ENCODE measurements at places on chromosomes 4 and X.
A peak's percentile ranks its signal among the peaks of the same experiment; 100 is the strongest.

- no peak for DNase-seq
Observed at GRCh38 chrX:14675500-14675899, 146.2 kb downstream of the GLRA2 start.

- no peak for DNase-seq
Observed at GRCh38 chr4:78414116-78414515, 137.5 kb upstream of the ANXA3 start.

GRCh38 chr4:18931643-18932377 lies 910.3 kb upstream of the LCORL start:
- no peak for DNase-seq

GRCh38 chr4:186727977-186728519 lies 4.4 kb upstream of the FAT1 start:
- no peak for DNase-seq

GRCh38 chr4:108365551-108365950 lies 196.8 kb upstream of the LEF1 start:
- no peak for DNase-seq

- DNase-seq: no peak
Observed at GRCh38 chr4:155765149-155765548, 6.3 kb downstream of the GUCY1B1 start.

DNA sequence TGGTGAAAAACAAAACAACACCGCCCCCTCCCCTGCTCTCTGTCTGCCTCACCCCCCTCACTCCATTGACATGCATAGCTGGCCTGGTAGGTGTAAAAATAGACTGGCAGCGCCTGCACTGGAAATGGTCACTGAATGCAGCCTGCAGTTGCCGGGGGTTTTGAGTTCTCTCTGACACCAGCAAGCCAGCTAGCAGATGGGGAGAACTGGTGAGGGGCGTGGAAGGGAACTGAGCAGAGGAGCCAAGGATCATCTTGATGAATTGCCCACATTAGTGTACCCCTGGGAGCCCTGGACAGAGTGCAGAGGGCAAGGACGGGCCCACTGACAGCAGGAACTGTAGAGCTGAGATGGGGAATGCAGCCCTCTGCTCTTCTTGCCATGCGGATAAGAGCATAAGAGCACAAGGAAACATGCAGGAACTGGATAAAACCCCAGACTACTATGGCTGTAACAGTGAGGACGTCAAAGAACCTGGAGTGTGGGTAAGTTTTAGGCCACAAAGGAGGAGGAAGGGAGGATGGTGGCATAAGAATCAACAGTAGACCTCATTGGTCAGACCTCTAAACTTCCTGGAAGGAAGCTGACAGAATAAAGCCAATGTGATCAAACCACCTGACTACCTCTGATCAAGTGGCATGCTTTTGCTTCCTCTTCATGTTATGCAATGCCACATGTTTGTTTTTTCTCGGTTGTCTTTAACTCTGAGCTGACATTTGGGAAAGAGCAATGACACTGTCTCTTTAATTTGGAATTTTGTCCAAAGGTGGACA lies 96.3 kb downstream of the ANK2 start:
- no peak for DNase-seq

DNA sequence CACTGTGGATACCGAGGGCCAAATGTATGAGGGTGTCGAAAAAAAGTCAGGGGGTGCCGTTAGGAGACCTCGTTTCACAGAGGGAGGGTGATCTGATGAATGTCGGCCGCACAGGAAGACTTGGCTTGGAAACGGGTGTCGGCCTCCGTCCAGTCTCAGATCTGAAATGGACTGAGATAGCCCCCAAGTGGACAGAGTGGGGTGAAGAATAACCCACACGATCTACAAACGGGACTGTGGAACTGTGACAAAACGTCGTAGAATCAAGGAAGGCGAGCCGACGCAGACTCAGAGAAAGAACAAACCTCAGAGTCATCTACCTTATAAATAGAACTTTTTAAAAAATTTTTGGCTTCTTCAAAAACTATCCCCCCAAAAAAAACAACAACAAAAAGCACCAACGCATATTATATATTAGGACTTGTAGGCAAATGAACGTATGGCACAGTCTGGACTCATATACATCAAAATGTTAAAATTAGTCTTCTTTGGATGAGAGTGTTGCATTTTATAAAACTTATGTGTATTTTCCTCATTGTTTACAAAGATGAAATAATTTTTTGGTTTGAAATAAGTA lies 63.8 kb upstream of the IRF2 start:
- peak; percentile 83 for DNase-seq

- DNase-seq: no peak
Observed at GRCh38 chr4:1035510-1035909, 24.1 kb downstream of the FGFRL1 start.

DNA sequence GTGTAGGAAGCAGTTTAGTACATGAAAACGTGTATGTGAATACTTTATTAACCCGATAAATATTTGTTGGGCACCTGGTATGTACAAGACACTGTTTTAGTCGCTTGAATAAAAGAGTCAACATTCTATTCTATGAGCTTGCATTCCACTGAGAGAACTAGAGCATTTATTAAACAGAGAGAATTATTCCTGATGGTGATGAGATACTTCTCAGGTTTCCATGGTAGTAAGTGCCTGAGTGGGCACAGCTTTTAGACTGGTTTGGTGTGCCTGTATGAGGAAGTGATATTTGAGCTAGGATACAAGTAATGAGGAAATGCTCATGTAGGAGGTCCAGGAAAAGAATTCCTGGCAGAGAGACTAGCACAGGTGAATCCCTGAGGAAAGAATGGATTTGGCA lies 94.2 kb downstream of the ATP10D start:
- no peak for DNase-seq

GRCh38 chr4:41296995-41297394 lies 40.3 kb downstream of the UCHL1 start:
- no peak for DNase-seq

- DNase-seq: no peak
Observed at GRCh38 chr4:76250962-76251361, 559 bp upstream of the FAM47E start.

GRCh38 chr4:2535376-2536192 lies 863 bp upstream of the FAM193A start:
- DNase-seq: no peak

DNA sequence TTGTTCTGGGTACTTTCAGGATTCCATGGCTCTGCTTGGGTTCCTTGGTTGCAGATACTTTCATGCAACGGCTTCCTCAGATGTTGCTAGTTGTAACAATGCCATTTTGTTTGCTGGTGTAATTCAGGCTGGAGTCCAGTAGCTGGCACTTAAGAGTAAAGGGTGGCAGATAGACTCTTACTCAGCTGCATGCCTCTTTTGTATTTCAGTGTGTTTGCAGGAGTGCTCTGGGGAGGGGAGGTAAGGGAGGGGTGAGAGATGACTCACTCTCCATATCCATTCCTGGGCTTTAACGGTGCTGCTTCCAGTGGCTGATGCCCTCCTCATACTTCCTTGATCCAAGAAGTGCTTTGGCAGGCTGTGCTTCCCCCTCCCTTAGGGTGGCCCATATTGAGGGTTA lies 155.2 kb downstream of the ZNF330 start:
- DNase-seq: peak; percentile 91

GRCh38 chr4:159227378-159227777 lies 124.5 kb downstream of the RAPGEF2 start:
- peak; percentile 56 for DNase-seq

GRCh38 chr4:173556398-173557131 lies 26.5 kb upstream of the HAND2 start:
- DNase-seq: no peak

DNA sequence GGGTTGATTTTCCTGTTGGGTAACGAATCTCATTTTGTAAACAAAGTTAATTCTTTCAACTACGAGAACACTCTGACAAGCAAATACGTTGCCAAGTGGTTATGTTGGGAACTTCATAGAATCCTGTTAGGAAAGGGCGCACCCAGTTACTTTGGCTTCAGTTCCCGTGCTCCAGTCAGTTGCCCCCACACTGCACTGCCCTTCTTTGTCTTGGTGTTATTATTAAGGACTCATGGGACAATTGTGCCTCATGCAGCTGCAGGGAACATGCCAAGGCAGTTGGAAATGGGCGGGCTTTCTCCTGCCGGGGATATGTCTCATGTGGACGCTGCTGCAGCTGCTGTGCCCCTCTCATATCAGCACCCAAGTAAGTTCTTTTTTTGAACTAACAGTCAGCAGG lies 28.9 kb downstream of the OFD1 start:
- no peak for DNase-seq

DNA sequence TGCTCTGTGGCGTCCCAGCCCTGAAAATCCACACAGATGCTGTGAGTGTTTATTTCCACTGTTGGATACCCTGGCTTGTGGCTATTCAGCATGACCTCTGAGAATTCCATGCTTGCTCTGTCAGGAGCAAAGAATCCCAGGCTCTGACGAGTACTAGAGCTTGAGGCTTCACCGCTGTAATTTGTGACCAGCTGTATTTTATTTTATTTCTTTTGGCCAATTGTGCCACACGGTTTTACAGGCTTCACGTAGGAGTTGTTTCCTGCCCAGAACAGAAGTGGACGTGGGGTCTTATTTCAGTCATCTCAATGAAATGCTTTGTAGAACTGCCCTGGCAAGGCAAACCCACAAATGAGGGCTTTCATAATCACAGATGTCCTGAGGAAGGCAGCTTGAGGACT lies 69.4 kb upstream of the CLDN34 start:
- no peak for DNase-seq

GRCh38 chr4:3019145-3019846 lies 55.0 kb downstream of the HTT-AS start:
- DNase-seq: no peak

GRCh38 chrX:14027511-14028019 lies 2.1 kb downstream of the GEMIN8 start:
- no peak for DNase-seq
